ENCODE measurements at places on chromosomes 6 and 20.

DNA sequence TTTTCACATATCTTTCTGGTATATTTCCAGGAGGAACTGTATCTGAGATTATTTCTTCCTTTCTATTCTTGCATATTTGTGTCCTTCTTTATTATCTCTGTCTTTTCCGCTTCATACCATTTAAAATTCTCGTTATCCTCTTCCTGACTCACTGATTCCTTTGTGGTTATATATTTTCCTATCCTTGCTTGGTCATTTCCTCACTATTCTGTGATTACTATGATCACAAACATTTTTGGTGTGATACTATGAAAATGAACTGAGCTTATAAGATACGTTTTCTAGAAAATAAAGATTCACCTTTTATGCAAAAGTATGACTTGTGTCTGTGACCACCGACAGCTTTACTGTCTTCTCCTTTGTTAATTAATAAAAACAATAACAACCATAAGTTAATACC, 26.5 kb upstream of the MYCT1 start:
- DNase-seq = no peak

DNA sequence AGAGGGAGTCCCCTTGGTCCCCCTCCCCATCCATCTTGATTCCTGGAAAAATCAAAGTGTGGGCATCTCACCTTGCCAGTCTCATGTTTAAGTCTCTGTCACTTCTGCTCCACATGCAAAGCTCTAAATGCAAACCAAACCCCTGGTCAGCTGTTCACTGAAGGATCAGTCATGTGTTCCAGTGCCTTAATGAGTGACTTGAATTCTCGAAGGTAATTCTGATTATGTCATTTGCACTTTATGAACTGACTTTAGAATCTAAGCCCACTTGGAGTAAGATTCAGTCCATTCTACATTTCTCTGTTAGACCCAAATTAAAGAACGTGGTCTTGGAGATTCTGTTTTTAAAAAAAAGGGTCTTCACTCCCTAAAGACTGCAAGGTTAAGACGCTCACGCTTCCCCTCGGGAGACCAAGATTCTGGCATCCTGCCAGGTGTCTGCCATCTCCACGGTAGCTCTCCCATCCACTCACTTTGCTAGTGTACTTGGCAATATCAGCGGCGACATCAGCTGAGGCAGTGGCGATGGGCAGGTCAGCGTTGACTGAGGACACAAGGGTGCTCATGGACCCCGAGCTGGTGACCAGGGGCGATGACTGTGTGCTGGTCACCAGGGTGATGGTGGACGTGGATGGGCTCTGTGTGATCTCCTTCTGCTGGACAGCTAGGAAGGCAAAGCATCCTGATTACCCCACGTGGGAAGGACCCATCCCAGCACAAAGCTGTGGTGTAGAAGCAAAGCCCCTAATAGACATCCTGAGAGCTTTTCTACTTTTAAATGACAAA, 120.5 kb downstream of the ZMYND8 start:
- DNase-seq = no peak

GRCh38 chr6:75201021-75201420, 4.8 kb downstream of the COL12A1 start:
- DNase-seq = no peak

- DNase-seq = no peak
Observed at GRCh38 chr6:25434921-25435320, 155.7 kb downstream of the CARMIL1 start.

DNA sequence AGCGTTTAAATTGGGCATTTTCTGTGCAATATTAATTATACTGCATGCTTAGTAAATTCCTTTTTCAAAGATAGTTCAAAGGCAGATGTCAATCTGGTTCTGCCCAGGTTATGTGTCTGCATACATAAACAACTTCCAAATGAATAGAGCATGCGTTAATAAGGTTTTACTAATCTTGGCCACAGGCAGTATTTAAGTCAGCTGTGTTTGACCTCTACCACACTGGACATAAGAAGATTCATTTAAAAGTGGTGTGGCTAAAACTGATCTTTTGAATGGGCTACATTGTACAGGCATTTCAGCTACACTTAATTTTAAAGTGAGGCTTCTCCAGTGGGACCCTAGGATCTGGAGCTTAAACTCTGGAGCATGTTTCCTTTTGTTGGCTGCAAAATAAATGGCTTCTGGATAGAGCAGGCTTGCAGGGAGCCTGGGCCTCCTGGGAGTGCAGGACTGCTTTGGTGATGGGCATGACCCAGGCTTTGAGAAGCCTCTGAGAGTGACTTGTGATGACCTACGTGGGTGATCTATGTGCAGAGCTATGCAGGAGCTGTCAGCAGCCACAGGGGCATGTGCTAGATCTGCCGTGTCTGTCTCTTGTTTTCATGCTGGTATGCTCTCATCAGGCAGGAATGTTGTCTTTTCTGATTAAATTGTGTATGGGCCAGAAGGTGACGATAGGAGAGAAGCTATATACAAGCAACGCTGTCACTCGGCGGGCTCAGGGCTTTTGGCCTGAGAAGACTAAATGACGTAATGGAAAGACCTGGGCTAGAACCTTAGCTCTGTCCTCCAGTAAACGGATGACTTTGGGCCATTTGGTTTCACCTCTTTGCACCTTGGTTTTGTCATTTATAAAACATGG, 331.2 kb downstream of the QKI start:
- DNase-seq = no peak

GRCh38 chr20:10689385-10689784, 15.6 kb upstream of the JAG1 start:
- no peak for DNase-seq

GRCh38 chr6:25971187-25971821, 8.7 kb downstream of the TRIM38 start:
- DNase-seq = no peak

GRCh38 chr20:10842116-10842515, 168.3 kb upstream of the JAG1 start:
- DNase-seq = no peak

GRCh38 chr6:81718126-81718525, 34.4 kb downstream of the TENT5A start:
- no peak for DNase-seq

GRCh38 chr6:109202409-109203264, 107.3 kb downstream of the CEP57L1 start:
- DNase-seq = no peak

DNA sequence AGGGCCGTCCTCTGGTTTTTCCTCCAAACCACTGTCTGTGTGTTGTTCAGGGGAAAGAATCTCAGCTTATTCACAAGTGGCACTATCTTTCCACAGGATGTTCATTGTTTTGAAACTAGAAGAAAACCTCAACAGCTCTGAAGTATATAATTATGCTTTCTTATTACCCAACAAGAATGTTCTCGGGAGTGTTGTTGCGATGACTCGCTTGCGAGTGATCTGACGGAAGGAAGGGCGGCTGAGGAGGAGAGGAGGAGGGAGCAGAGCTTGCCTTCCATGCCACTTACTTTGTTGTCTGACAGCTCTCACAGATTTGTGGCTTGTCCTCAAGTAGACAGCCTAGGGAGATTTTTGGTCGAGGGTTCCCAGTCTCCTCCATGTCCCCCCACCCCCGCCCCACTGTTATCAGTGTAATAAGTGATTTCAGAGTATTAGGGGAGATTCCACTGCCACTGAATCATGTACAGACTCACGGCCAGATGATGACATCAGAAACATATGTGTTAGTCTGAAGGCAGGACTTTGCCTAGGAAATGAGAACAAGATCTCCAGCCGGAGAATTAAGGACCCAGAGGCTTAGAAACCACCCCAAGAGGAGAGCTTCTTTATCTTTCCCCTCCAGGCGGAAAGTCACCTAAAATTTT, 80.7 kb upstream of the CCN6 start:
- no peak for DNase-seq

- DNase-seq = no peak
Observed at GRCh38 chr20:32603046-32603726, 18.1 kb upstream of the NOL4L start.

GRCh38 chr20:44969300-44969894, 3.1 kb downstream of the STK4 start:
- no peak for DNase-seq

GRCh38 chr6:52424513-52424912, 4.4 kb downstream of the EFHC1 start:
- DNase-seq = no peak

- DNase-seq = no peak
Observed at GRCh38 chr6:134394208-134394607, 76.3 kb upstream of the SGK1 start.

- no peak for DNase-seq
Observed at GRCh38 chr20:40778894-40779496, 90.0 kb upstream of the MAFB start.

Data from cortex of kidney (tissue), 1 donor.